ENCODE measurements at places on chromosomes 4 and X.
A peak's percentile ranks its signal among the peaks of the same experiment; 100 is the strongest.

DNA sequence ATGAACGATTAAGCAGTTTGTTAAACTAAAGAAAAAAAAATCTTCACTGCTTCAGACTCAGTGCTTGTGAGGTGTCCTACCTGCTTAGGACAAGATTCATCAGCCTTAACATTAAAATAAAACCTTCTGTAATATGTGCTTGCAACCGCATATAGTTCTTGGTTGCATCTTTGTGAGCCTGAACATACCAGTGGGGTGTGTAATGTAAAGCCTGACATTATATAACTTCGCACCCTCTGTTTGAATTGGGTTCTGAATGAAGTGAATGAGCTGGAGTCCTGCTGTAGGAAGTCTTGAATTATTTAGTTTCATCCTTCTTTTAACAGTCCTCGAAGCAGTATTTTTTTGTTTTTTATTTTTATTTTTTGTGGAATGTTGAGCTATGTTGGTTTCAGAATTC, 3.1 kb downstream of the KDM6A start:
- no peak for DNase-seq

GRCh38 chrX:2679534-2680485, 11.3 kb upstream of the CD99 start:
- DNase-seq = no peak

- DNase-seq = no peak
These were observed 42.7 kb upstream of the ZCCHC12 start for GRCh38 chrX:118780911-118781310.

DNA sequence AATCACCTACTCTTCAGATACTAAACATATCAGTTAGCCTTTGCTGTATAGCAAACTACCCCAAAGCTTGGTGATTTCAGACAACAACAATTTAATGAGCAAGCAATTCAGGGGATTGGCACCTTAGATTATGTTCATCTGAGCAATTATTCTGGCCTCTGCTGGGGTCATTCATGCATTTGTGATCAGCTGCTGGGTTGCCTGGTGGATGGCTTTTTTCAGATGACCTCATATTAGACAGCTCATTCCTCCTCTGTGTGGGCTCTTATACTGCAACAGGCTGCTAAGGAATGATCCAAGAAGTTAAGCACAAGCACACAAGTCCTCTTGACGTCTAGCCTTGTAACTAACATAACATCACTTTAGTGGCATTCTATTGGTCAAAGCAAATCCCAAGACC, 153.0 kb upstream of the PPP1R2C start:
- DNase-seq = no peak

GRCh38 chr4:149441338-149441737, 374.3 kb downstream of the IQCM start:
- DNase-seq = no peak

GRCh38 chrX:6660567-6661264, 125.8 kb upstream of the VCX3A start:
- DNase-seq = no peak

DNA sequence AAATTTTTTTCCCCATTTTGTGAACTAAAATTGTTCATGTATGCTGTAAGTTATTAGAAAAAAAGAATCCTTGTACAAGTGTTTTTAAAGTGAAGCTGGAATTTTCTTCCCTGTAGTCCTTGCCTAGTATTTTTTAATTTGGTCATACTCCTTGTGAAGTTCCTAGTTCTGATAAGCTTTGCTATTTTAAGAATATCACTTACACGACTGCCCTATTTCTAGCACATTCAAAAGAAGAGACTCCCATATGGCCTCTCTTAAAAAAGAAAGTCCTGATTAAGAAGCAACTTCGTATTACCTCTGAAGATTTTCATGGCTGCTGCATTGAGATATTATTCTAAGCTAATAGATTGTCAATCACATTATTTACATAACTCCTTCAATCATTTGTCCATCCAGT, 87.2 kb downstream of the KLHL8 start:
- DNase-seq = no peak

- no peak for DNase-seq
These were observed 450.6 kb downstream of the C4orf33 start for GRCh38 chr4:129546531-129546930.

- DNase-seq = no peak
These were observed 172.4 kb downstream of the PDGFC start for GRCh38 chr4:156799121-156799589.

DNA sequence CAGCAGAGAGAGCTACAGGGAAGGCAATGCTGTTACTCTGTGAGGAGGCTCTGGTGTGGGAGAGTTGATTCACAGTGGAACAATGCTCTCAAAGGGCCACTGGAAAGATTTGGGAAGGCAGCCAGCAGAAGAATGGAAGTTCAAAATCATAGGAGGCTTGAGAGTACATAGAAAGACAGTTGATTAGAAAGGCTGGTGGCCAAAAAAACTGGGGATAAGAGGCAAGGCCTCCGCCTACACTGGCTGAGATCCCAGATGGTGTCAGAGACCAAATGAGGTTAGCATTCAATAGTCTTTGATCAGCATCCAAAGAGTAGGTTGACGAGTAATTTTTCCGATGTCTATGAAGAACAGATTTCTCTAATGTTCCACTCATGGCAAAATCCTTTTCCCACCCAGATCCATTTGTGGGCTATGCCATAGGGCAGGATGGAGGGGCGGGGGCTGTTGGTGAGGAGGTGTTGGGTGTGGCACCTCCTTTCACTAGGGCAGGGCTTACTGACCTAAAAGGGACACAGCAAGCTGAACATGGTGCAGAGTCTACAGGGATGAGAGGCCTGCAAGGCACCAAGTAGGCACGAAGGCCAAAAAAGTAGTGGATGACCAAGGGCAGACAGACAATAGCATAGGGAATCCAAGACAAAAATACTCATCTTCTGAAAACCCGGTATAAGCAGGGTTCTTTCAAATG, 15.1 kb downstream of the TEC start:
- DNase-seq = no peak

GRCh38 chr4:528835-529234, 29.8 kb downstream of the PIGG start:
- no peak for DNase-seq

DNA sequence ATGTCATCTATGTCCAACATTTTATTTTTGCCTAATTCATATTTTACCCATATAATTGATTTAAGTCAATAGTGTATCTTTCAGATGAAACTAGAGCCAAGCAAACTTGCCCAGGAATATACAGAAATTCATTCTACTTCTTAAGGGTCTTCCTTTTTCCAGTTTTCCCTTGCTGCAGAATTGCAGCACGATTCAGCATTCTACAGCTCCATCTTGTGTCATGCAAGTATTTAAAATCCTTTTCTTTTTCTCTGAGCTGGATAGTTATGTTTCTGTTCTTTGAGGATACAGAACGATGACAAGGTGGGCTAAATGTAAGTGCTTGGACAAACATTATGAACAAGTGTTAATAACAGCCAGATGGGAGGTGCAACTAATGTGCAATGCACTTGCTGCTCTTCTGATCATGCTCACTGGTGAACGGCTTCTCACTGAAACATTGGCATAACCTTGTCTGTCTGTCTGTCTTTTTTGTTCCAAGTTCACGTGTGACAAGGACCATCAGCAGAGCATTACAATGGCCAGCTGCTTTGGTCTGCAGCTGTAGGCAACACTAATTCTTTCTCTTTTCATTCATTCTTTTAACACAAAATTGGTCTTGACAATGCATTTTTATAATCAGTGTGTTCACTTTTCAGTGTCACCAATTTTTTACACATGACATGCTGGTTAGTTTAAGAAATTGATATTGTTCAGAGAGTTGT, 1821.7 kb downstream of the ARAP2 start:
- DNase-seq = peak; percentile 3

DNA sequence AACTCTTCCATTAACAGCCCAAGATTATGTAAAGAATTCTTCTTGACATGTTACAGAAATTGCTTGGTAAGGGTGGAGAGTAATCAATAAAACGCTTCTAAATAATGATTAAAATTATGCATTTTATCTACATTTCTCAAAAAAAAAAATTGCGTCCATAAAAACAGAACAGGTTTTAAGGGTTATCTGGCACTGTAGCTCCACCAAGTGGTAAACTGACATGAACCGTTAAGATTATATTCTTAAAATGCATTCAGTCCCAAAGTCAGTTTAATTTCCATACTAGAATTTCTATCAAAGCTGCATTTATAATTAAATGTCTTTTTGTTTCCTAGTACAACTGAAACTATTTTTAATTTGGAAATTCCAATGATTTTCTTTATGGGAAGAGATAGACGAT, 214.0 kb upstream of the UGT8 start:
- DNase-seq = no peak

DNA sequence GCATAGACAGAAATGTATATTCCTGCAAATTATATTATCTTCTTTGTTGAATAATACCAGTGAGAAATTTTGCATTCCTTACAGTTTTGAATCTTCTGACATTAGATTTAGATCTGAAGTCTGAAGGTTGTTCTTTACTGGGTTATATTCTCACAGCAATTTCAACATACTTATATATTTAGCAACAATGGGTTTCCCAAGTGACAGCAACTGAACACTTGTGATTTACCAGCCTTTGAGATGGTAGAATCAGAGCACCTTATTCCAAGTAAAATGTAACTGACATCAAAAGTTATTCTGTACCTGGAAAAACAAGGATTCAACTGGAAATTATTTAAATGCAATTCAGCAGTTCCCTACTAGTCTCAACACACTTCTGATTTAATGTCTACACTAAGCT, 66.0 kb downstream of the RELL1 start:
- DNase-seq = no peak

DNA sequence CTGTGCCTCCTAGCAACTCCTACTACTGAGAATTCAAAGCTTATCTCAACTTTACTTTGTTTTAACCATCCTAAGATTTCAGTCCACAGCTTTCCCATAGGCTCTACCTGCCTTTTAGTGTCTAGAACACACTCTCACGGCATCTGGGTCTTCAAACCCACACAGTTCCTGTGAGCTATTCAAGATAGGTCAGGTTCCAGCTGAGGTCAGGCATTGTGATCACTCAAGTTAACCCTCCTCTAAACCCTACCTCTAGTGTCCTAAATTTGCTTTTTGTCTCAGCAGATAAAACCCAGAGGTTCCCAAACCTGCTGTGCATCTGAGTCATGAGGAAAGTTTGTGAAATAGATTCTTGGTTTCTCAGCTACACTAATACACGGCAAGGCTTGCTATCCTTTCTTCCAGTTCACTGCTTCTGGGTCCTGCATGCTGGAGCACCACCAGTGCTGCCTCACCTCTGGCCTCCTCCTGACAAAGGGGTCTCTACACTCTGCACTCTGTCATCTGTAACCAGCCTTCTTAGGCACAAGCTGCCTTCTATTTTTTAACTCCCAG, 324.6 kb upstream of the MAGEB2 start:
- no peak for DNase-seq

DNA sequence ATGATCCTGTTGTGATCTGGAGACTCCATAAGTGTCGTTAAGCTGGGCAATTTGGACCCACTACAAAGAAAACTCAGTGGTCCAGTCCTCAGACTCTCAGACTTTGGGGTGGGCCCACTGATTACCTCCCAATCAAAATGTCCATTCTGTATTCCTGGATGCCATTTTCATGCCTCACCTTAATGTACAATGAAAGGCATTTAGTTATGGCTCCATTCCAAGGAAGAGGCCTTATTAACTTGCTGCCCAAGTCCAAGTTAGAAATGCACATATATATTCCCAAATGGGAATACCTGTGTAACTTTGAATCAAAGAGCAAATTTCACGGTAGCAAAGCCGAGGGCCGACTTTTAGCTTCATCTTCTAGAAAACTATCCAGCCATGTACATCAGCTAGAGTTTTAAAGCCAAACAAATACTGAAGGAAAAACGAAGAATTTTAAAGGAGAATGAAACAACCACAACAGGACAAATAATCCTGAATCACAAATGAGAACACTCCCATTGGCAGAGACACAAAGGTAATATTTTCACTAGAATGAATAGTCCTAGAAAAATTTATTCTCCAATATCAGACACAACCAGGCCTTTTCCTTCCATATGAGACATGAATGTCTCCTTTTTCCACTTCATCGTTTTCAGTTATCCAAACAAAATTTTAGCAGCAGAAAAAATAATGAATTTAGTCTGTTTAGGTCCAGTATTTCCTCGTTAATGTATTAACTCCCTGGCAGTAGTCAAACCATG, 63.7 kb upstream of the HHIP start:
- no peak for DNase-seq

DNA sequence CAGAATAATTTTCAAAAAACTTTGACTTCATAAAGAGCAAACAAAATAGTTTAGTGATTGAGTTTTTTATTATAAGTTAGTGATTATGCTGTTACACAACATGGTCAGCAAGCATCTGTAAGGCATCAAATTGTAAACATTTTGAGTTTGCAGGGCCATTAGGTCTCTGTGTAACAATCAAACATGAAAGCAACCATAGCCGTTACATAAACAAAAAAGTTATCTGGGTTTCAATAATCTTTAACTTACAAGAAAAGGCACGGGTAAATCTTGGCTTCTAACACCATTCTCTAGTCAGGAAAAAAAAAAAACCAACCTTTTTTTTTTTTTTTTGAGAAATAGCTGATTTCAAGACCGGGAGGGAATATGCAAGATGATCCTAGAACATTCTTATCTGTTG, 1941.1 kb downstream of the PCDH7 start:
- no peak for DNase-seq

DNA sequence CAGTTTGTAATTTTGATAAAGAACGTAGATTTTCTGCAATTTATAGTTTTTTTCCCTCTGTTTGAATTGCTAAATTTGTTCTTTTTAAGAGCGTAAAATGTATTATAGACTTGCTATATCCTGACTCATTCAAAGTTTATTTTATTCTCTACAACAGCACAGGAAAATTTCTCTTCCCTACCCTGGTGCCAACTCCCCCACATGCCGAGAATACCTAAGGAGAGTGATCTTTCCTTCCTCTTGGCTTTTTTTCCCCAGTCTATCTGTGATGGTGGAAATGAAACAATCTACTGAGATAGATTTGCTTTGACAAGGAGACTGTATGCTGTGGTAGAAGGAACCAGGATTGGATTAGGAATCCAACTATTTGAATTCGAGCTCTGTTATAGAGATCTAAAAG, 271.6 kb downstream of the TLL1 start:
- DNase-seq = no peak

- DNase-seq = no peak
These were observed 3.2 kb upstream of the GRSF1 start for GRCh38 chr4:70842761-70843435.

GRCh38 chr4:125529071-125529470, 214.3 kb downstream of the FAT4 start:
- no peak for DNase-seq

DNA sequence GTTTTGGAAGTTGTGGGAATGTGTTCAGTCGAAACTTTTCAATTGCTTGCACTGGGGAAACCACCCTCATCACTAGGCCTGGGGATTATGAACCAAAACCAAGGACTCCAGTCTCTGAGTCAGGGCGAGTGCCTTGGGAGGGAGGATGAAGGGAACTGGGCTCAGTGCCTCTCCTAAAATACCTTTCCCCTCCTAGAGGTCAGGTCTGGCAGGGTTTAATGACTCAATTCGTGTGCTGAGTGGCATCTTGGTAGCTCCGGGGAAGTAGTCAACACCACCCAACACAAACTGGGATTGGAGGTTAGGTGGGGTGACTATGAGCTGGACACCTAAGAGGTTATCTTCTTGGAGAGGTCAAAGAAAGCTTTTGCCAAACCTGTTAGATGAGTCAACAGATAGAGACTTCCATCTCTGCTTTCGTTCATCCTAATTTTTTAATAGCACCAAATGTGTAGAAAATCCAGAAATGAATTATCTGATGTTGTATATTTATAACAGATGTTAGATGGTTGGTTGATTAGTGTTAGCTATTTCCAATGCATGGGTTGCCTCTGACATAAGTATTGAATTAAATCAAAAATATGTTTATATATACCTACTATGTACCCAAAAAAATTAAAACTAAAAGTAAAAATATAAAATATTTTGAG, 202.8 kb downstream of the SHROOM3 start:
- no peak for DNase-seq

GRCh38 chr4:52879471-52879870, 17.4 kb downstream of the RASL11B start:
- no peak for DNase-seq

All from SW 1271 (cell line).